ENCODE measurements at places on chromosomes 5 and 9.

GRCh38 chr5:439181-439580, 3.8 kb upstream of the EXOC3 start:
- DNase-seq = no peak

DNA sequence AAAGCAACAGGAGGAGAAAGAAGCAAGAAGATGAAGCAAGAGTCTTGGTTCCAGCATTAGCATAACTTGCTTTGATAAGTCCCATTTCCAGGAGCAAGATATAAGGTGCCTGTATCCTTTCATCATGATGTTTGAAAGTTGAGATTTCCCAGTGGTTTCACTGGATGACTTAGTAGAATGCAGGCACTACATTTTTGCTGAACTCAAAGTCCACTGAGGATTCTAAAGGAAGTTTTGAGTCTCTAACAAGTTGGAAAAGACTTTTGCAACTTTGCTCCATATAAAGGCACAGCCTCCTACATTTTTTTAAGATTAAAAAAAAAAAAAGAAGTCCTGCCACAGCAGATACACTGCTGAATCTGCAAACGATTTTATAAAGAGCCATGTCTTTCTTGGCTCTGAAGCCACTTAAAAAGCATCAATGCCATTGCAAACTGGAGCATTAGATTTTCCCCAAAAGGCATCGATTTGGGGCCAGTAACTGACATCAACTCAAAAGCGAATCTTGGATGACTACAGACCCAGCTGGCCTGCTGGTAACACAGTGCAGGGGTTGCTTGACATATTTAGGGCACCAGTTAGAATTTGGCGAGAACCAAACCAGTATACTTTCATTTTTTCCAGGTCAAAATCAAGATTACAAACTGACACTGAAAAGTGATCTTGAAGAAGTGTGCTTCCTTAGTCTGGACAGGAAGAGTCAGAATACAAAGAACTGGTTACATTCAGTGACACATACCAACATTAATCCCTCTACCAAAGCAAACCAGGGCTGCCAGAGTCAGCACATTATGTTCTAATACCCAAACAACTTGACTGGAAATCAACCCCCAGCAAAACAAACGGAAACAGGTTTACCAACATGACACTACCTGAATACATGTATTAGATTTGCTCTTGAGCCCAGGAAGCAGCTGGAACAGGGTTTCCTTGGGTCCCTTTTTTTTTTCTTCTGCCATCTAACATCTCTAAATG, 39.1 kb upstream of the KCNV2 start:
- no peak for DNase-seq

- DNase-seq = no peak
Observed at GRCh38 chr5:107499776-107500175, 171.0 kb downstream of the EFNA5 start.

DNA sequence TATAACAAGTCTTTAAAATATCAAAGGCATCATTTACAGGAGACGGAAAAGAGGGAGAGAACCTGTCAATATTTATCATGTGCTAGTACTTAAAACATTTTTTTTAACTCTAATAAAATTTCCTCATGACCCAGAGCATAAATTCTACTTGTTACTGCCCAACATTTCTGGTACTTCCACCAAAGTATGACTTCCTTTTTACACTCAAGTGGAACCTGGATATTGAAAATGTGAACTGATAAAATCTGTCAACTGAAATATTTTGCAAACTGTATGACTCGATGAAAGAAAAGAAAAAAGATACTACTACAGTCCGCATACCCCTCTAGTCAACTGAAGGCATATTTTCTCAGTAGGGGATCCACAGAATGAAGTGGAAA, 37.1 kb downstream of the FAM13B start:
- DNase-seq = no peak

- no peak for DNase-seq
Observed at GRCh38 chr5:154630410-154630809, 124.8 kb upstream of the LARP1 start.

GRCh38 chr9:114991861-114992260, 61.5 kb upstream of the TNFSF8 start:
- DNase-seq = no peak

DNA sequence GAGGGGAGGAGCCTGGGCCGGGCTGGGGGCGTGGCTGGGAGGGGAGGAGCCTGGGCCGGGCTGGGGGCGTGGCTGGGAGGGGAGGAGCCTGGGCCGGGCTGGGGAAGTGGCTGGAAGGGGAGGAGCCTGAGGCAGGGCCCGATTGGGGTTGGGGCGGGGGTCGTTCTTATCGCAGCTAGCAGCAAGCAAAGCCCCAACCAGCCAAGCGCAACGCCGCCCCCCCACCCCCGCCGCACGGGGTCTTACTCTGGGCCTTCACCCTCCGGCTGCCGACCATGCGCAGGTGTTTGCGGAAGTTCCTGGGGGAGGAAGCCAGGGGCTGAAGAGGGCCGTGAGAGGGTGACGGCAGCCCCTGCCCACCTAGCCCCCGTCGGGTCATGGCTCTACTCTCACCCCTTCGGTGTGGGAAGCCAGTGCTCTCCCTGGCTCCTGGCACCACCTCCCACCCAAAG, 5.0 kb downstream of the NSMF start:
- peak; percentile 50 for DNase-seq

- no peak for DNase-seq
Observed at GRCh38 chr9:135660407-135660806, 2.7 kb upstream of the LCN9 start.

DNA sequence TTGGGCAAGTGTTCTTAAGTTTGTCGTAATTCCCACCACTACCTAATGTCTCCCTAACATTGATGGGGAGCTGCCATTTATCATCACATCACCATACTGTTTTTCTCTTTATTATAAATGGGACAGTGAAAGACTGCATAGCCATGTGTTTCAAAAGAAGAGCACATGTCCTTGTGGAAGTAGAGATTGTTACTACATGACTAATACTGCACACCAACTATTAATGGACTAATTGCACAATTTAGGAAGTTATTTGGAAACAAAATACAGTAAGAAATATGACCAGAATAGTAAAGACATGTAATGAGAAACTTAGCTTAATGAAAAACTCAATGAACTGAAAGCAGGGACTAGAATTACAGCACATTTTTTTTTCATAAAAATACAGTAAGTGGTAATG, 12.0 kb upstream of the ELOVL7 start:
- no peak for DNase-seq

DNA sequence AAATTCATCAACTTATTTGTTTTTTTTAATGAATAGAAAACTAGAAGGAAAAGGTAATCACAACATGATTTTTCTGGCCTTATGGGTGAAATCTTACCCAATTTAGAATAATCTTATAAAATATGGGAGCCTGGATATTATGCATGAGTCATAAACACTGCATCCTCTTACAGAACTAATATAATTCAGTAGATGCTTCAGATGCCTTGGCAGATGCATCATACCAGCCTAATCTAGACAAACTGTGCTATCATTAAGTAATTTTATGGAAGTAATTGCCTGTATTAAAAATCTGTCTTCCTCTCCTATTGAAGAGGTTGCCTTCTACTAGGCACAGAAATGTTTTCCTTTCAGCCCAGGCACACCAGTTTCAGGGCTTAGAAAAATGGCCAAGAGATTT, 2384.6 kb upstream of the WWC1 start:
- no peak for DNase-seq

DNA sequence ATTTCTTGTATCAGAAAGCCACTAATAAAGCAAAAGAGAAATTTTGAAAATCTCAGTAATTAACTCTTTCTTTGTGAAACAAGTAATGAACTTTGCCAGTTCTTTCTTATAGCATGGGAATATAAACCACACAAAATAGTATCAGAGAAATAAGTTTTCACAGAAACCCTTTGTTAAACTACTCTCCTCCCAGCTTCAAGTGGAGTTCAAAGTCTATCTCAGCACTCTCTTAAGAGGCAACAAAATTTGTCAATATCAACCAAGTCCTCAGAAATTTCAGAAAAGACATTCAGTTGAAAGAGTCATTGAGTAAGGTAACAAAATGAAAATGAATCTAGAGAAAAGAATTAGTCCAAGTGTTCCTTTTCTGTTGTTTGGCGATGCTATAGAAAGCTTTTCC, 89.3 kb downstream of the NTRK2 start:
- DNase-seq = no peak

Data from stimulated activated CD4-positive, alpha-beta T cell treated with anti-CD3 and anti-CD28 coated beads, Interleukin-2, amount 100 ng/mL, for 24 hours (primary cell).